ENCODE measurements at places on chromosomes 1 and 21.
A peak's percentile ranks its signal among the peaks of the same experiment; 100 is the strongest.

DNA sequence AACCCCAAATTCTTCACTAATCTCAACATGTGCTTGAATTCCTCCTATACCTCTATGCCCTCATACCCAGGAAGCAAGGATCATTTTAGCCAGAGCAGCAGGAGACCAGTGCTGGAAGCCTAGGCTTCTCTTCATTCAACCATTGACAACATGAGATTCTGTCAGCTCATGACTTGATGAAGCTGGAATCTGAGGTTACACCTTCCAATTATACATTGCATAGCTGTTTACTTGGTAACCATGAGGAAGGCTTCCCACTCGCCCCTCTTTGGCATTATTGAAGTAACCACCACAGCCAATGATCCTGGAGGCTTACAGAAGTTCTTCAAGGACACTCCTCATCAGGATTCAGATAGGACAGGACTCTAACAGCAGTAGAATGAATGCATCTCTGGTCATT, 160.3 kb downstream of the TPR start:
- no peak for DNase-seq

- DNase-seq: no peak
Measured at GRCh38 chr1:34984435-34984792, 733 bp downstream of the TMEM35B start.

DNA sequence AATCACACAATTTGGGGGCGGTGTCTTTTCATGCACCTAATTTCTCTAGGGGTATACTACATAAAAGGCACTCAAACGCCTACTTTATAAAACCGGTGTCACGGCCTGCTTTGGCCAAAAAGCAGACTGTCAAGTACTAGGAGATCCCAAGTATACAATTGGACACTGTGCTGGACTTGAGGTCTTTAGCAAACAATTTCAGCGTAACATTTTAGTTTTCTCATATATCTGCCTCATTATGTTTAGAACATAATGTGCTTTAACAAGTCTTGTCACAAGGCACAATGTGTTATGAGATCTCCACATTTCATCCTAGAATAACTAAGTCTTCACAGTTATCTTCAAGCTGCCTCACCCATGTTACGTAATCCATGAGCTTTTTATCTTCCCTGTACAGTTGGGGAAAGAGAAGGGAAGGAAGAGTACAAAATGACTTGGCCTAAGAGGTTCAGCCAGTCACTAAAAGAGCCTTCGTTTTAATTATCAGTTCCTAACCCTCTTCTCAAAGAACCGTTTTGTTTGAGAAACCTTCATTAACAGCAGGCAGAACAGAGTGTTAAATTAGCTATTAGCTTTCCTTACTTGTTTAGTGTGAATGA, 1.7 kb downstream of the SSX2IP start:
- DNase-seq: no peak

GRCh38 chr1:43650310-43651085, 549 bp downstream of the KDM4A start:
- DNase-seq: peak; percentile 100

DNA sequence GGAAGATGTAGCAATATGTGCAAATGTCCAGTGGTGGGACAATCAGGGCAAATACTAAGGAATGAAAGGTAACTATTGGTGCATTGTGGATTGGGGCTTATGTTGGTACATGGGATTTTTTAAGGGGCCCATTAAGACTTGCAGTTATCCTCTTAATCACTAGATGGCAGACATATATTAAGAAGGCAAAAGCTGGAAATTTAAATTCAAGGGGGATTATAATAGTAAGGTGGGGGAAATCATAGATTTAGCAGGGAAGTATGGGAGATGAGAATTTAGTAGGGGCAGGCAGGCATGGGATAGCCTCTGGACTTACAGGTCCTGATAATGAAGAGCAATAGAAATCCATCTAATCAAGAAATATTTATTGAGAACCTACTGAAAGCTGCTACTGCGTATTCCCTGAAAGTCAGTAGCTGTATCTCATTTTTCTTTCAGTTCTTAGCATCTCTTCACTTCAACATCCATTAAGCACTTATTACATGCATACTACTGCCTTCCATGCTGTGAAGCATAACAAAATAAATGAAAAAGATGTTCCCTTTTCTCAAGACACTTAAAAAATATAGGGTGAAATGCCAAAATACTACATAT, 251.8 kb downstream of the CRB1 start:
- no peak for DNase-seq

- no peak for DNase-seq
Measured at GRCh38 chr1:31902510-31902860, 35.7 kb downstream of the PTP4A2 start.

- DNase-seq: no peak
Measured at GRCh38 chr1:204694145-204694544, 8.6 kb upstream of the LRRN2 start.

DNA sequence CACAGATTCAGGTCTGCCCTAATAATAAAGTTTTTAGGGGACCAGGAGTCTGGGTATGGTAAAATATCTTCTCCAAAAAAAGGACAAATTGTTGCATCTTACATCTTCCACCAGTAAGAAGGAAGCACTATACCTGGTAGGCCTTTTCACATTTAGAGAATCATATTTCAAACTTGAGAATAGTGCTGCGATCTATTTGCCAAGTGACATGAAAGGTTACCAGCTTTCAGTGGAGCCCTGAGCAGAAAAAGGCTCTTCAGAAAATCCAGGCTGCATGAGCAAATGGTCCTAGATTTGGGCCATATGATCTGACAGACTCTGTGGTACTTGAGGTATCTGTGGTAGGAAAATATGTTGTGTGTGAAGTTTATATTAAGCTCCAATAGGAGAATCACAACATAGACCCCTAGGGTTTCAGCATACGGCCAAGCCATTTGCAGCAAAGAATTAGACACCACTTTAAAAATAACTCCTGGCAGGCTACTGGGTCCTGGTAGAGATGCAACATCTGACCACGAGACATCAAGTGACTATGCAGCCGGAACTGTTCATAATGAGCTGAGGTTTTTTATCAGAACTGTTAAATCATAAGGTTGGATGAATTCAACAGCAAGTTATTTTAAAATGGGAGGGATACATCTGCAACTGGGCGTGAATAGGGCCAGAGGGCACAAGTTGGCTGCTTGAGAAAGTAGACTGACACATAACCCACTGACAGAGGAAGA, 38.6 kb upstream of the CCDC190 start:
- DNase-seq: peak; percentile 69

DNA sequence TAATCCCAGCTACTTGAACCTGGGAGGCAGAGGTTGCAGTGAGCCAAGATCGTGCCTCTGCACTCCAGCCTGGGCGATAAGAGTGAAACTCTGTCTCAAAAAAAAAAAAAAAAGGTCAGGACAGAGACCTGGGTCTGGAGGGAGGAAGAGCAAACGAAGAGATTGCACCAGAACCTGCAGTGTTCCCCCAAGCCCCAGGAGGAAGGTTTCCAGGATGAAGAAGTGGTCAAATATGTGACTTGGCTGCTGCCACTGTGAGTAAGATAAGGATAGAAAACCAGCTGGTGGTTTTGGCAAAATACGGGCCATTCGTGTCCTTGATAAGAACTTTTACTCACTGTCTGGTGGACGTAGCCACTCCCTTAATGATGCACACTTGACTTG, 42.2 kb downstream of the CLDN14 start:
- no peak for DNase-seq

Data from muscle of leg (tissue), 16 donors.